ENCODE measurements at places on chromosomes 3 and 15. TPM values are rescaled to one million over a fixed set of nuclear protein-coding genes. Genes with fewer than 3 reads are reported as not detected.

Gene GCHFR
- 9.9 TPM for total RNA-seq

Gene EEF1AKMT4
- 3.5 TPM for total RNA-seq

Gene DTX3L
- 21.4 TPM for total RNA-seq

Gene SLC12A1
- not detected for total RNA-seq

Gene PLAAT1
- 0.89 TPM for total RNA-seq

Gene ANKRD34C
- not detected for total RNA-seq

Gene ZBED2
- total RNA-seq: under 0.01 TPM

Gene CCDC13
- total RNA-seq: 0.13 TPM

Gene ST6GAL1
- total RNA-seq: 32.5 TPM

Gene SPINT1
- 0.90 TPM for total RNA-seq

Gene RBP2
- total RNA-seq: not detected

Gene C2CD4A
- 3.2 TPM for total RNA-seq

Gene SHISA5
- 91.9 TPM for total RNA-seq

Measured in dermis microvascular lymphatic vessel endothelial cell (primary cell).